ENCODE measurements at places on chromosomes 12 and 14. TPM values are rescaled to one million over a fixed set of nuclear protein-coding genes. Genes with fewer than 3 reads are reported as not detected.

DNA sequence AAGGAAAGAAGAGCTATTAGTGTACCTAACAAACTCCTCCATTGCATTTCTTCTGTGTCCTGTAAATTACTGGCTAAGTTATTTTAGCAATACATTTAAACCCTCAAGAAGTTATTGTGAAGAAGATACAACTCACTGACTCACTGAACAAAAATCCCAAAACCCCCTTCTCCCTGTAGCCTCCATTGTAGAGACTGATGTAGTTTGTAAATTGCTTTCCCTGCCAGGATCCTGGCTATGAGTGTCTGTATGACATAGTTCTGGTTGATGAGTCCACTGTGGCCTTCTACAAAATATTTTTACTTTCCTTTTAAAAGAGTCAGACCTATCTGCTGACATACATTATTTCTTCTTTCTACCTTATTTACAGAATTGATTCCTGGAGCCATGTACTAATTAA is 155.6 kb downstream of the SLC6A15 start:
- DNase-seq = no peak

DNA sequence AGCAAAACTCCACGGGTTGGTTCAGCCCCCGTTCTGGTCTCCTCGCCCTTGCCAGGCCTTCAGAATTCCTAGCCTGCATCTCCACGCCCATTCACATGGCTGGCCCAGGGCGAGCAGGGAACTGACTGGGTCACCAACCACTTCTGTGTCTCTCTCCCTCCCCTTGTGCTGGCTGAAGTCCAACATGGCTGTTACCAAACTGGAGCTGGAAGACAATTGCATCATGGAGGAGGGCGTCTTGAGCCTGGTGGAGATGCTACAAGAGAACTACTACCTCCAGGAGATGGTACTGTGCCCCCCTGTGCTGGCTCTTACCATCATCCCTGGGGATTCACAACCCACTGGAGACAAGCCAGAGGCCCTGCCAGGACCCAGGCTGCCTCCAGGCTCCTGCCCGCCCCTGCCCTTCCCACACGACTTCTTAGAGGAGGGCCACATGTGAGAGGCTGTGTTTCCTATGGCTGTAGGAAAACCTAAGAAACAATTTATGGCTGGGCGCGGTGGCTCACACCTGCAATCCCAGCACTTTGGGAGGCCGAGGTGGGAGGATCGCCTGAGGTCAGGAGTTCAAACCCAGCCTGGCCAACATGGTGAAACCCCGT is 9.9 kb downstream of the LRRC74A start:
- DNase-seq = no peak

- DNase-seq = peak; percentile 18
Observed at GRCh38 chr12:87413784-87414183, 615.4 kb downstream of the C12orf50 start.

- DNase-seq = no peak
Observed at GRCh38 chr12:48774516-48774915, 14.4 kb downstream of the ADCY6 start.

DNA sequence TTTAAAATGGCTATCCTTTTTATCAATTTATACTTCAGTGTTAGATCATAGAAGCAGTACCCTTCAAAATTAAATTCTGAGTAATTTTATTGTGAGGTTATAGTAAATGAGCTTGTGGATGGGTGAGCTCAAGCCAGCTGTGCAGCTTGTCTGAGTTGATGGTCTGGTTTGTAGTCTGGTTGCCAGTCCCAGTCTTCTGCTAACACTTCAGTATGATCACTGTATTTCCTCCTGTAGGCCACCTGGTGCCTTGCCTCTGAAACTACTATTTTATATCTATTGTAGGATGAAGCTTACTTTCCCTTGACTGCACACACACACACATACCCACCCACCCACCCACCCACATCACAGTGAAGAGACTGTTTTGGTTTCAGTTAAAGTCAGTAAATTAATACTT is 496.4 kb downstream of the PCNX1 start:
- DNase-seq = no peak

GRCh38 chr12:52275686-52276085 is 1.2 kb downstream of the KRT86 start:
- no peak for DNase-seq

NTS gene
- polyA plus RNA-seq = 0.74 TPM

DNA sequence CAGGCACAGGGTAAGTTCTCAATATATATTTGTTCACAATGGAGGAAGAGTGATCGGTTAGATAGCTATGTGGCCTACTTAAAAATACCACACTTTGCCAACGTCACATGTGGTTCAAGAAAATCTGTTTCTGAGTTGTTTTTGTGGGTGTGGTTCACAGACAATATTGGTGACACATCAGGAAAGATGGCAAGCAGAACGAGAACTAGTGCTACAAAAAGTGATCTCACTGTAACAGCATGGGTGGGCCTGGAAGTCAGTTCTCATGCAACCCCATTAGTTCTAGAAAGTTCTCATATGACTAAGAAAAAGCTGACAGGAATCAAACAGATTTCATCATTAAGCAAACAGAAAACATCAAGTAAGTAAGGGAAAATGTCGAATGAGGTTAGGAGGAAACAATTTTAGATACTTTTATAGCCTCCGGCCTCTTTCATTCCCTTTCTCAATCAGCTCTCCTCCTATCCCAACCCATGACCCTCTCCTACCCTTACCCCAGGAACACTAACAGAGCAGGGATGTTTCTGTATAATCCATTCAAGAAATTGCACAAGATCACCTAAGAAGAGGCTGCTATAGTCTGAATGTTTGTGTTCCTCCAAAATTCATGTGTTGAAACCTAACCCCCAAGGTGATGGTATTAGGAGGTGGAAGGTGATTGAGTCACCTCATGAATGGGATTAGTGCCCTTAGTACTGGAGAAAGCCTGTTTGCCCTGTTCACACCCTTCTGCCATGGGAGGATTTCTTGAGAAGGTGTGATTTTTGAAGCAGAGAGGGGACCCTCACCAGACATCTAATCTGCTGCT is 15.5 kb upstream of the NTN4 start:
- DNase-seq = no peak

KIF26A gene
- 11.7 TPM for polyA plus RNA-seq

- no peak for DNase-seq
Observed at GRCh38 chr12:27772328-27773049, 7.5 kb upstream of the KLHL42 start.

GRCh38 chr14:64927031-64927430 is 12.8 kb downstream of the CHURC1 start:
- DNase-seq = no peak

GRCh38 chr14:101187816-101188570 is 284.5 kb upstream of the RTL1 start:
- DNase-seq = no peak

GLT8D2 gene
- 40.1 TPM for polyA plus RNA-seq

- DNase-seq = no peak
Observed at GRCh38 chr12:75161488-75161887, 48.2 kb downstream of the KCNC2 start.

GRCh38 chr12:30923057-30923456 is 3.5 kb upstream of the TSPAN11 start:
- no peak for DNase-seq

DENND5B gene
- polyA plus RNA-seq = 23.9 TPM

- no peak for DNase-seq
Observed at GRCh38 chr12:100156731-100157426, 14.2 kb upstream of the BLTP3B start.

DNA sequence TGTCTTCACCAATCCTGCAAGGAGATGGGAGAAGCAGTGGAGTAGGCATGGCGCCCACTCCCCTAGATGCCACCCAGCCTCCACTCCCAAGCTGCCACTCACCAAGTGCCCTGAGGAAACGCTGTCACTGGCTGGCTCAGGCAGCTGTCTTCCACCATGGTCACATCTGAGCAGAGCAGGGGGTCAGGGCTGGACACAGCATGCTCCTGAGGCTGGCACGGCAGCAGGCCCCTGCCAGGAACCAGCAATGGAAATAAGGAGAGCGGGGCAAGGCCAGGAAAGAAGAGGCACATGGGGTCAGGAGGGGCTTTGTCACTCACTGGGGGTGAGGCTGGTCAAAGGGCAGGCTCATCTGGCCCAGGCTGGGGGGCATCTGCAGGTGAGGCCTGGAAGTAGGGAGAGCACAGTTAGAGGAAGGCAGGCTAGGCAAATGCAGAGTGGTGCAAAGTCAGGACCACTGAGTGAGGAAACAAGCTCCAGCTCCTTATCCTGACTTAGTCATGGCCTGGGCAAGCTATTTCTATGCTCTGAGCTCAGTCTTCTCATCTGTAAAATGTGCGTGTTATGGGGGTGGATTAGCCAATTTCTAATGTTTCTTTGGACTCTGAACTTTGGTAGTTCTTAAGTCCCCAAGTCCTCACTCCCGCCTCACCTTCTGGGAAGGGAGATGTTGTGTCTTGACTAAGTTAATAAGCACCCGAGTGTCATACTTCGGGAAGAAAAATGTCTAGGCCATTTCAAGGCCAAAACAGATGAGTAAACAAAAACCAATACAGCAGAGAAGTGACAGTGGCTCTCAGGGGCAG is 8.0 kb downstream of the NAB2 start:
- no peak for DNase-seq

- DNase-seq = peak; percentile 79
Observed at GRCh38 chr12:20368651-20369304, 441 bp downstream of the PDE3A start.

GRCh38 chr12:110661337-110661972 is 27.5 kb downstream of the HVCN1 start:
- no peak for DNase-seq

IFNG-AS1 gene
- 0.72 TPM for polyA plus RNA-seq

GRCh38 chr14:38208618-38209562 is 1.2 kb downstream of the SSTR1 start:
- DNase-seq = no peak

DNA sequence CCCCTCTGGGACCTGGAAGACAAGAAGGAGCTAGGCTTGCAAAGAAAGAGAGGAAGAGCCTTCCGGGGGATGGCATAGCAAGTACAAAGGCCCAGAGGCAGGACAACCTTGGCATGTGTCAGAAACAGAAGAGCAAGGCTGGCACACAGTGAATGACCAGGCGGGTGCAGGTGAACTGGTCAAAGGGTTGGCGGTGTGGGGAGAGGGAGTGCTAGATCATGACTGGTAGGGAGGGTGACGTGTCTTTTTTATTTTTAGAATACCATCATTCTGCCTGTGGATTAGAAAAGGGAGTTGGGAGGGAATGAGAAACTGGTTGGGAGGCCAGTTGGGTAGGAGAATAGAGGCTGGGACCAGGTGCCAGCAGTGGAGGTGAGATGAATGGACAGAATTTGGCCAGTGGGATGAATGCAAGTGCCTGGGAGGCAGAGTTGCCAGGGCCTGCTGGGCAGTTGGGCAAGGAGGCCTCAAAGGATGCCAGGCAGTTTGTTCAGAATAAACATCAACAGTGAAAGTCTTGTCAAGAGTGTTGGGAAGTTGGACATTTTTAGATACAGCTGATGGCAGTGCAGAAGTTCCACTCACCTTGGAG is 168.3 kb downstream of the CACNA1C start:
- no peak for DNase-seq

- DNase-seq = no peak
Observed at GRCh38 chr14:23359167-23359626, 5.8 kb downstream of the EFS start.

AQP5 gene
- 0.22 TPM for polyA plus RNA-seq

DNA sequence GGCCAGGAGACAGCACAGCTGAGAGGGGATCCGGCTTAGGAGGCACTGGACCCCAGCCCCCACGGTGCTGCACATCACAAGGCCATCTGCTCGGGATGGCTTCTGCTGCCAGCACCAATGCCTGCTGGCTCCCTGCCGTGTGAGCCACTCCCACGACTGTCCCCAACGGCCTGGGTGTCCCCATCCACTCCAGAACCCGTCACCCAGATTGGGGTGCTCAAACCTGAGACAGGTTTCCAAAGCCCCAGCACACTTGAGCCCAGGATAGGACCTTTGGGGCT is 102.4 kb downstream of the RFLNA start:
- DNase-seq = no peak

DNA sequence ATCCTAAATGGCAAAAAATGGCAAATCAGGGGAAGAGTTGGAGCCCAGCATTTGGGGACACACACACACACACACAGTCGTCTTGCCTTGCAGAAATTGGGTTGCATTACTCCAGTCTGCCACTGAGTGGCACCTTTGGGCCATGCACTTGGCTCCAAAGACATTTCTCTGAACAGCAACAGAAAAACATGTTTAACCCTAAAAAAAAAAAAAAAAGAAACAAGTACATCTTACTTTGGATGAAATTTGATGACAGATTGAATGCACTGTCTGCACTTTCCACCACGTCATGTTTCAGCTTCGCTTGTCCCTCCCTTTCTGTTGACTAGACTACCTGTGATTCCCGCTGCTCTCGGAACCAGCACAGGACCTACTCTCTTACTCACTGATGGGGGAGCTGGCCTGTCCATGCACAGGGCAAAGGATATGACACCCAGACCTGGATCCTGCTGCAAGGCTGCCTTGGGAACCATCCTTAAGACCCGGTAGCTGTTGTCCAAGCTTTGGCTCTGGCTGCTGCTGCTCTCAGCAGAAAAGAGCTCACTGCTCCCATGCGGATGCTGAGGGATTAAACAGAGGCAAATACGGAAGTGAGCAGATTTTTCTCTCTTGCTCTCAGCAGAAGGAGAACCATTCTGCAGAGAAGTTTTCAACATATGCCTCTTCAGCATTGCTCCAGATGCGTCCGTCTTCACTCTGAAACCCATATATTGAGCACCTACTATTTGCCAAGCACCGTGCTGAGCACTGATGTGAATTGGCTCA is 376.8 kb downstream of the DPF3 start:
- DNase-seq = peak; percentile 86

DNA sequence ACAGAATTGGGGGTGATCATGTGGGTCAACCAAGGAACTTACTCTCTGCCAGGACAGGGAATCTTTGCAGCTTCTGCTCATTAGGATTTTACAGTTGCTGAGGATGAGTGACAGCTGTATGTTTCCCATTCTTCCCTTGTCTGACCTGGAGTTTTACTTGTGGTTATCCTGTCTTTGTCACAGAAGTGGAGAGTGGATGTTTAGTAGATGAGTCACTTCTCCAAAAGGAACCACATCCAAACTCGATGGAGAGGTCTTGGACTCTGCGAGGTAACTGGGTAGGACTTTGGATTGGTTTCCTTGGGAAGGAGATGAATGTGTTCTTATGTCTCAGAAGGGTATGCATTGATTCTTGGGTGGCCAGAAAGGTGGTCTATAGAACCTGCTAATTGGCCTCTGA is 53.8 kb upstream of the USP44 start:
- no peak for DNase-seq

GLIPR1L1 gene
- polyA plus RNA-seq = not detected

CLEC4D gene
- polyA plus RNA-seq = not detected

DNA sequence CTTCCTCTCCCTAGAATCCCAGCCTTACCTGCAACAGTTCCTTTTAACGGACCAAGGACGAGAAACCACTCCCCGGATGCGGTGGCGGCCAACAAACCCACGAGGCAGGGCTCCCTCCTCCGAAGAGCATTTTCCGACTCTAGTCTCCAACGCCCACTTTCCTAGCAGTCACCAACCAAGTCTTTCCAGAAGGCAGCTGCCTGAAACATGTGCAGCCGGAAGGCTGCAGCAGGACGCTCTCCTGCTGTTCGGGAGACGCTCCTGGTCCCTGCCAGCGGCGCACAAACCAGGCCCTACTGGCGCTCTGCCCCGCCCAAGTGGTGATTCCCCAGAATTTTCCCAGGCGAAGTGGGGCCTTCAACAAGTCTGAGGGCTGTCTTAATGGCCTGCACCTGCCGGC is 21.1 kb upstream of the ADAM20 start:
- DNase-seq = peak; percentile 23
